ENCODE measurements at places on chromosomes 7 and 10.

DNA sequence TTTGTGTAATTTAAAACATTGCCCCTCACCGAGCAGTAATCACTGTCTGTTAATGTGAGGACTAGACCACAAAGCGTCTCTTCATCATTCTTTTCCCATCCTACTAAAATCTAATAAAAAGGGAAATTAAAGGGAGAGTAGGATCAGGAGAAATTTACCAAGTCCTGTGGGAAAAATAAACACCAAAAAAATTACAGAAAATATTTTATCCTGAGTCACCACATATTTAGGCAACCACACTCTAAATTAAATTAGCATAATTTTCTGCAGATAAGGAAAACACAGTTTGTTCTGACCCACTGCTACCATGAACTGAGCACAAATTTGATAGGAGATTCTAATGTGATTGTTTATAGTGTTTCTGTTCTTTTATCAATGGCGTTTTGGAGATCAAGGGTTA lies 49.3 kb downstream of the CCDC6 start:
- no peak for DNase-seq

DNA sequence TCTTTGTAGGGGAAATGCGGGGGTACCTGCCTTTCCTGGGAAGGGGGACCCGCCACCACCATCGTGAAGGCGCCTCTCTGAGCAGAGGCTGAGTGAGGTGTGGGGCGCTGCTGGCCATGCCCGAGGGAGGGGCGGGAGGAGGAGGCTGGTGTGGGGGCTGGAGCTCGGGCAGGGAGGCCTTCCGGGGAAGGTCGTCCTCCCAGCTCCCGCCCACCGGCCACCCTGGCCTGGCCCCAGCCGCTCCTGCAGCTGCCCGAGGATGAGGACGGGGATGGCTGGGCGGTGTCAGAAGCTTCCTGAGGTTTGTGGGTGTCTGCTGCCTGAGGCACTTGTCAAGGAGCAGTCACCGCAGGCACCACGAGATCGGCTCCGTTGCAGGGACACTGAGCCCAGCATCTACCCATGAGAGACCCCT lies 11.4 kb downstream of the PWWP2B start:
- no peak for DNase-seq

- DNase-seq = no peak
These were observed 26.0 kb downstream of the NUP42 start for GRCh38 chr7:23207884-23208283.

- DNase-seq = no peak
These were observed 233.1 kb upstream of the FZD8 start for GRCh38 chr10:35875016-35875676.

- no peak for DNase-seq
These were observed 44.5 kb upstream of the ACBD5 start for GRCh38 chr10:27285093-27285492.

DNA sequence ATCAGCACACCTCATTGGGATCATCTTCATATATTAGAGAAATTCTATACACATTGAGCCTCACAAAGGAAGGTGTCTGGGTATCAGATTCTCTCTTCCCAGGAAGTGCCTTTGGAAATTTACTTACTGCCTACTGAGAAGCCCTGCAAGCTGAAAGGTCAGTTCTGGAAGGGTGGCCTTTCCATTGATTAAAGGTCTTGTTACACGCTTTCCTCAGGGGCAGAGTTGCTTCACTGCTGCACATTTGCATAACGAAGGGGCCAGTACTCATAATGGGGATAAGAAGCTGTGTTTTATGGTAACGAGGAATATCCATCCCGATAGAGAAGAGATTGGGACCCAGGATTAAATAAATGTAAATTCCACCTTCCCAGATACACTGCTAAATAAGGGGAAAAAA lies 19.4 kb upstream of the IL15RA start:
- DNase-seq = no peak

- DNase-seq = no peak
These were observed 4.2 kb downstream of the NT5C2 start for GRCh38 chr10:103188853-103189252.

Measured in right forelimb (tissue), 1 donor.